Caki2 (cell line): ENCODE measurements at places on chromosomes 5 and 9. TPM values are rescaled to one million over a fixed set of nuclear protein-coding genes. Genes with fewer than 3 reads are reported as not detected.
A peak's percentile ranks its signal among the peaks of the same experiment; 100 is the strongest.

Gene CFAP157
- not detected in 2 replicates for total RNA-seq

GRCh38 chr5:95631991-95632675, 12.2 kb downstream of the GPR150 start:
- DNase-seq, result peak; percentile 85

DNA sequence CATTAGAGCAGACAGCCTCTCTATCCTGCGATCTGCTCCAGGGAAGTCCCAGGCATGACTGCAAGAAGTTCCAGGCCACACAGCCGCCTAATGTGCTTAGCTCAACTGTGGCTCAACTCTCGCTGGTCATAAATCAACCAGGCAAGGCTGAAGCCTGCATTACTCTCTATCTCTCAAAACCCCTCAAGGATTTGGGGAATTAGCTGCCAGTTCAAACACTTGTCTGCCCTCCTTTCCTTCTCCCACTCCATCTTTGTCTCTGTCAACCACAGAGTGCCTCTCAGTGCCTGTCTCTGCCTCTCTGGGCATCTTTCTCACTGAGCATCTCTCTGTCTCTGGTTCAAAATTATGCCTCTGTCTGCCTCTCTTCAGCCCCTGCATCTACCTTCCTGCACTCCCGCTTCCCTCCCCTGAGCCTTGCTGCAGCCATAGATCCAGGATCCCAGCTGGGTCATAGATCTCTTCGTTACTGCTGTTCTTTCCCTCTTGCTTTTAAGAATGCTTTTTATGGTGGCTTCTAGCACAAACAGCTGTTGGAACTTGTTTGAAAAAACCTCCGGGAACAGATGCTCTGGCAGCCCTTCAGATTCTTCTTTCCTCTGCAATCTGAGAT, 27.9 kb upstream of the GALNT10 start:
- DNase-seq, result no peak

Gene COMMD10
- 9.2 and 22.7 TPM in 2 replicates for total RNA-seq

- peak; percentile 32 for DNase-seq
These were observed 56.7 kb upstream of the SLC28A3 start for GRCh38 chr9:84397151-84397728.

DNA sequence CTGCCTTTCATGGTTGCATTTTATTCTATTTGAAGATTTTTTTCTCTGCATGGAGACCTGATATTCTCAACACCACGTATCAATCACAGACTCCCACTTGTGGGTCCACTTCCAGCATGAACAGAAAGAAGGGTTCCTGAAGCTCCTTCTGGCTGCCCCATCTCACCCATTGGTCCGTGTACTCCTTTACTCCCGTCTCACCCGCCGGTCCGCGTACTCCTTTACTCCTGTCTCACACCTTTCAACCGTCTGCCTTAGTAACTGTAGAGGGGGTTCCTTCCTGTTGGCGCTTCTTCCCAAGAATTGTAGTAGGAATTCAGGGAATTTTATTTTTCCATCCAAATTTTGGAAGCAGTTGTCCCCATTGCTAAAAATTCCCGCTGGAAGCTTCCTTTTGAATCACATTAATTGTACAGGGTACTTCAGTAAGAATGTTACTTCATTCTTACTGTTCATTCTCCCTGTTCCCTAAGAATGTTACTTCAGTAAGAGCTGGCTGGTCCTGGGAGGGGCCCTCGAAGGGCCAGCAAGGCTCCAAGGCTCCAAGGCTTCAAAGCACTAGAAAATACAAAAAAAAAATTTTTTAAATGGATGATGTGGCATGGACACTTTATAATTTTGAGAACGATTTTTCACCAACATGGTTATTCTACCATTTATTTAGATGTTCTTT, 3.9 kb upstream of the LPCAT1 start:
- DNase-seq, result no peak

Gene LVRN
- total RNA-seq, result not detected in 2 replicates

GRCh38 chr5:14483504-14484157, 98.0 kb upstream of the OTULINL start:
- DNase-seq, result no peak

Gene PTPN3
- 14.8 and 15.0 TPM in 2 replicates for total RNA-seq

Gene CDH6
- total RNA-seq, result 76.6 and 83.8 TPM in 2 replicates

Gene AJM1
- 1.3 and 1.7 TPM in 2 replicates for total RNA-seq

- peak; percentile 28 for DNase-seq
These were observed 909 bp downstream of the SLC36A1 start for GRCh38 chr5:151448038-151448985.

GRCh38 chr5:142106061-142106460, 2.5 kb upstream of the NDFIP1 start:
- no peak for DNase-seq

- no peak for DNase-seq
These were observed 9.4 kb upstream of the SPATA31D1 start for GRCh38 chr9:81979196-81979595.

Gene SPATA31D4
- total RNA-seq, result not detected in 2 replicates

GRCh38 chr5:908172-908571, 15.5 kb downstream of the TRIP13 start:
- no peak for DNase-seq

Gene FOXD4
- total RNA-seq, result not detected in 2 replicates

Gene CLPTM1L
- 286 and 320 TPM in 2 replicates for total RNA-seq

GRCh38 chr5:41403846-41404245, 106.6 kb downstream of the PLCXD3 start:
- no peak for DNase-seq

Gene NSMF
- 33.8 and 41.5 TPM in 2 replicates for total RNA-seq

DNA sequence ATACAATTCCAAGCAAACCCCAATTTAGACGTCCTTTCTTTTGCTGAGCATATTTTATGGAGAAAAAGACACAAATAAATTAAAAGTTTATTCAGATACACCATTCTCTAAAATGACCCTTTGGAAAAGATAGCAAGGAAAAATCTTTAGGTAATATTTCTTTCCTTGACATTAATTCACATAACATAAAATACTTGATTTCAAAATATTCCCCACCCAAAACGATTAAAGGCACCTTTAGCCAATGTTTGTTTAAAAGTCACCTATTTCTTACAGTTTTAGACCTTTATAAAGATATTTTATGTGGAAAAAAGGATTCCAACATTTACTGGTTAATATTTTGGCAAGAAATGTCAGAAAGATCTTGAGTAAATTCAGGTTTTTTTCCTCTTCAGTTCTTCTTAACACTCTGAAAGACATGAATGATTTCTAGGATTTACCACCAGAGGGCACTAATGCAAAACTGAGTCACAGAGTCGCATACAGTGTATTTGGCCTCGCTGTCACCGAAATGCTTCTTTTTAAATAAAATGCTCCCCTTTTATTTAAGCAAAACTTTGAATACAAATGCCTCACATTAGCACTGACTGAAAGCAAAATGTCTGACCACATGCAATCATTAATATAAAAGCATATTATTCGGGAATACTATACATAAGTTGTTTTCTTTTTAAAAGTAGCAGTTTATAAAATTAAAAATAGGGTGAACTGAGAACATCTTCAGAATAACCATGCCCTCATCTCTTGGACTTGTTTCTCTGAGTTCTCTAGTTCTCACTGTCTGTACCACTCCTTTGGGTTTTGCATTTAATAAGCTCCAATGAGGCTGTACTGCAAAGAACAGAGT, 122.5 kb downstream of the SLC1A3 start:
- DNase-seq, result peak; percentile 26

Gene YIPF5
- 64.4 and 88.2 TPM in 2 replicates for total RNA-seq

DNA sequence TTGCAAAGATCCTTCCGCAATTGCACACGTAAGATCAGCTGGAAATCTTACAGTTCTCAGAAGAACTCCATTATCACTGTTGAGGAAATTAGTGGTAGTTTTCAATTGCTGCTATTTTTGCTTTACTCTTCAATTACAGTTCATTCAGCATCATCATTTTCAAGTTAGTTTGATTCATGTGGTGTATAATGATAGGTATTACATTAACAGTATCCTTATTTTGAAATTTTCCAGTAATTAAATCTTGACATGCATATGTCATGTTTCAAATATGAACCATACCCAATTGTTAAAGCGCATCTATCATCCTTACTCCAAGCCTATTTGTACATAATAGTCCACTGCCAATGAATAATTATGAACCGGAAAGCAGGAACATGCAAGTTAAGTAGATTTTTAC, 60.3 kb downstream of the NR6A1 start:
- no peak for DNase-seq

DNA sequence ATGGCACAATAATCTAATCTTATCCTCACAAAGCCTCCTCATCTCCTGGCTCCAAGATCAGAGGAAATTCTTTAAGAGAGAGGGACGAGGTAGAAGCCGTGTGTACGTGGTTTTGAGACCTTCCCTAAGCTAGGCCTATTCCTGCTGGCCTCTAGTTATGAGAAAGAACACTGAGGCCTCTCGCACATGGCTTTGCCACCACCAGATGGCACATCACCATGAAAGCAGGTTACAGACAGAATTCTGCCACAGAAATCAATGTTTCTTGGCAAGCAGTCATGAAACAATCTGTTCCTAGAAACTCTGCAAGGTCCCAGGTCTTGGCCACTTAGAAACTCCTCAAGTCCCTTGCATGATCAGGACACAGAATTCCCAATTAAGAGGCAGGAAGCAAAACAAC, 268.2 kb upstream of the TAS2R1 start:
- peak; percentile 23 for DNase-seq

Gene ZNF474
- 0.96 and 4.9 TPM in 2 replicates for total RNA-seq

DNA sequence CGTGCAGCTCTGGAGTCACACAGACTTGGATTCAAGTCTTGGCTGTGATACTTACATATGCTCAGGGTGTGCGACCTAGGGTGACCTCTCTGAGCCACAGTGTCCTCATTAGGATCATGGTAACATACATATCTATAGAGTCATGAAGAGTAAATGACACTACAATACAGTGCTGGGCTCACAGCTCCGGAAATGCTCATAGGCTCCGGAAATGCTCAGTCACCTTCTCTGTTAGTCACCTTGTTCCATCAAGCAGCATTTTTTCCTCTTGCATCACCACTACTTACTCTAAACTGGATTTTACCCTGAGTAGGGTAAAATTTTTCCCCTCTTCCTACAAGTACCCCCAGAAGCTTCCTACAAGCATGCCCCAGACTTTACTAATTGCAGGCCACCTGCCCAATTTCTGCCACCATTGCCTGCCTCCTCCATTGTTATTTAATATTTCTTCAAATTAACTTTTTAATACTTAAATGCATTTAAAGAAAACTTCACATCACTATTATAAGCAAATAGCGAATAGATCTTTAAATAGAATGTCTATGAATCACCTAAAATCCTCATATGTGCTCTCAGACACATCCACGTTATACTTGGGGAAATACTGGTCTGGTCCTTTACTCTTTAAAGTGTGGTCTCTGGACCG, 147.6 kb upstream of the SPRY4 start:
- DNase-seq, result peak; percentile 33

Gene MEIKIN
- total RNA-seq, result not detected in 2 replicates

- DNase-seq, result no peak
These were observed 75.4 kb downstream of the MAP1B start for GRCh38 chr5:72182686-72183085.

Gene CKS2
- total RNA-seq, result 412 and 461 TPM in 2 replicates

DNA sequence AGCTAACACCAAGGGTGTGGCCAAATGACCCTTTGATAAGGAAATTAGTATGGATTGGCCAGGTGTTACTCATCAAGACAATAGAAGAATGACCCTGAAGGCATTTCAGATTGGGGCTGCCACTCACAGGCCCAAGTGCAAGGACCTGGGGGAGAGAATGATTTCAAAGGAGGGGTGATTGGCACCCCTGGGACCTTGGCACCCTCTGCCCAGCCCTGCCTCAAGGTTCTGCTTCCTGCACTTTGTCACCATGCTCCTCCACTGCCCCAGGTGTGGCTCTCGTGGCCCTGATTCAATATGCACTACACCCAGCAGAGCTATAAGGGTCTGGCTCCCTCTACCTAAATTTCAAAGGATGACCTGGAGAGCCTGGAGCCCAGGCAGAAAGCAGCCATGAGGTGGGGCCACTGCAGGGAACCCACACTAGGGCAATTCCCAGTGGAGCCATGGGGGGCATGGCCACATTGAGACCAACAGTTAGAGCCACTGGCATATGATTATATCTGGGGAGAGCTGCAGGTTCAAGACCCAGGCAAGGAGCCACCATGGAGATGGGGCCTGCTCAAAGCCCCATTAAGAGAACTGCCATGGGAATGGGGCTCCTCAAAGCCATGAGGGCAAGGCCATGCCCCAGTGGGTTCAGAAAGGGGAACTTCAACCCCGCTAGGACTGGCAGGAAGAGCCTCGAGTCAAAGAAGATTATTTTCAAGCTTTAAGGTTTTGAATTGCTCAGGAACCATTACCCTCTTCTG, 93.0 kb downstream of the CEMIP2 start:
- DNase-seq, result no peak

Gene CDX1
- total RNA-seq, result not detected in 2 replicates

DNA sequence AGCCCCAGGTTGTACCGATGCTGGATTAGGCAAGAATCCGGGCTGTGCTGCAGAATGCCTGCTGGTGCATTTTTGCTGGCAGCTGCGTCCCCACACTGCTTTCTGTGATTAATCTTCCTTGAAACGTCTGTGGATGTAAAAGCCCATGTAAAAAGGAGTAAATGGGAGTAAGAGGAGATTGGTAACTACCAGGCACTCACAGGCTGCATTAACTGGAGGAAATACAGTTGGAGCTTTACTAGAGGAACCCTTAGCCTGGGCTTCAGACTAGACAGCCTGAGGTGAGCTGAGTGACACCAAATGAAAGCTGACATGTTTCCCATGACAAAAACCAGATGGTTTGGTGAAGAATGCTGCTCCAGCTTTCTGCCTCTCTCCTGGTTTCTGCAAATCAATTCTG, 190.4 kb upstream of the GAS1 start:
- DNase-seq, result no peak

DNA sequence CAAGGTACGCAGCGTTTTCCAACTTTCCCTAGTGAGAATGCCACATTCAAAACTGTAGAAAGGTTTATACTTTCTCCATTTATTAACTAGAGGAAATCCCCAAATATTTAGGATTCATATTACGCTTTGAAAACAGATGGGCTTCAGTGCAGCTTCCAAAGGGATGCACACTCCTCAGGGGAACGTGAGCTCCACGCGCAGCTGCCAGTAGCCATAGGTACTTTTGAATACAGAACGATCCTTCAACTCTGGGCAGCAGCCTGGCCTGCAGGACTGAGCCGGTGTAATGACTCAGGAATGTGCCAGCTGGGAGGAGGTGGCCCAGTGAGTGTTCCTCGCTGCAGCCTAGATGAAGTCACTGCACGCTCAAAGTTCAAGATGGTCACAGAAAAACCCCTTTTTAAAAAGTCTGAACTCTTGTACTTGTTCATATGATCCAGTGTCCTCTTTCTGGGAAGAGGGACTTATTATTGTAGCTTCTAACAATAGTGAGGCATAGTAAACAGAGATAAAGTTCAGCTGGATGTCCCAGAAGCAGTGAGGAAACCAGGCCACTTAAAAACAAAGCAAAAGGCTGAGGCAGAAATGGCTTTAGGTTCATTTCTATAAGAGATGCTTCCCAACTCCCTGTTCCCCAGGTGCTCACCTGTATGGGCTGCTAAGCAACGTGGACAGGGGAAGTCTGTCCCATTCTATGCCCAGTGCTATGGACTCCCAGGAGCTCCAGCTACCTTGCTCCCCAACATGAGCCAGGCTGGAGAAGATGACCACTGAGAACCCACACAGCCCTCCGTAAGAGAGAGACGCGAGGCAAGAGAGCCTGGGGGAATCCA, 130.0 kb downstream of the LHFPL2 start:
- DNase-seq, result peak; percentile 75

Gene CDKN2B-AS1
- not detected in 2 replicates for total RNA-seq

Gene PTCH1
- 2.6 and 3.1 TPM in 2 replicates for total RNA-seq

Gene IL13
- not detected in 2 replicates for total RNA-seq

- DNase-seq, result no peak
These were observed 103.2 kb downstream of the RGS3 start for GRCh38 chr9:113566712-113567071.
